ENCODE measurements at places on chromosomes 16 and 17.

GRCh38 chr16:48064971-48065370, 90.8 kb downstream of the ABCC12 start:
- DNase-seq = no peak

DNA sequence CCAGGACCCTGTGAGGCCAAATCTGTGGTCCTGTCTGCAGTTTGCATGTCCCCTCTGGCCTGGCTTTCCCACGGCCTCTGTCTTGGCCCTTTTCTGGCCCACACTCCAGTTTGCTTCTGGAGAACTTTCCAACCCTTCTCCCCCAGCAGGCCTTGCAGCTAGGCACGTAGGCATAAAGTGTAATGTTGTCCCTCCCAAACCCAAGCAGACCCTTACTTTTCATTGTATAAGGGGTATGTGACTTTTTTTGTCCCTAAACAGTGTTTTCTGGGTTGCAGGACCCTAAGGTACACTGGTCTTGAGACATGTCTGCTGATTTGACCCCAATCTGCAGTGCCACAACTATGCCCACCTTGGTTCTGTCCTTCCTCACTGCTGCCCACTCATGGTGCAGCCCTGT, 15.6 kb upstream of the SMPD3 start:
- DNase-seq = no peak

DNA sequence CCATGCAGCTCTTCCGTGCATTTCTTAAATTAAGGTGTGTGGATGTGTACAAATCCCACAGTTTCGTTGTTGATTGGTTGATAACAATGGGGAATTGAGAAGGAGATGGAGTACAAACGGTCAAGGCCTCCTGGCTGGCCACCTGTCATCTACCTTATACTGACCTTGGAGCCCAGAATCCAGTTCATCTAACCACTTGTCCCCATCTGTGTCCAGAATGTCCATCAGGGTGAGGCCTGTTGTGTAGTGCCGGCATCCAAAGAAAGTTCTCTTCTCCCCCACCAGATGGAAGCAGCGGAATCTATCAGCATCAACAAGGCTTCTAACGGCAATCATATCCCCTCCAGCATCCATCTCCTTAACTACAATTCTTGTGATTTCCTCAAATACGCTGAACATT, 1.5 kb downstream of the GSDMB start:
- DNase-seq = no peak

- DNase-seq = no peak
Observed at GRCh38 chr16:48123104-48123788, 32.5 kb downstream of the ABCC12 start.

GRCh38 chr16:21036471-21036870, 114.2 kb downstream of the DNAH3 start:
- DNase-seq = no peak

DNA sequence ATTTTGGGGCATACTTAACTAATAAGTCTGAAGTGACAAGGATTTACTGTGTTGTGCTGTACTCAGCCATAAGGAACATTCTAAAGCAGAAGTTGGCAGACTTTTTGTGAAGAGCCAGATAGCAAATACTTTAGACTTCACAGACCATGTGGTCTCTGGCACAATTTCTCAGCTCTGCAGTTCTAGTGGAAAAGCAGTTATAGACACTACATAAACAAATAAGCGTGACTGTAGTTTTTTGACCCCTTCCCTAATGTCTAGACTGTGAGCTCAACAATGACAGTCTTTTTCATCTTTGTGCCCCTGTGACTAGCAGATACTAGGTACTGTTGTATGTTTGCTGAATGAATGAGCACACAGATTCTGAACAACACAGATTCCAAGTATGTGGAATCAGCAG, 4.9 kb downstream of the RPAIN start:
- no peak for DNase-seq

GRCh38 chr16:30743716-30744115, 4.5 kb upstream of the PHKG2 start:
- DNase-seq = no peak

GRCh38 chr16:19757762-19758595, 39.9 kb downstream of the IQCK start:
- DNase-seq = peak; percentile 3
